HAP-1 (cell line): ENCODE measurements at places on chromosomes 2 and 18.

DNA sequence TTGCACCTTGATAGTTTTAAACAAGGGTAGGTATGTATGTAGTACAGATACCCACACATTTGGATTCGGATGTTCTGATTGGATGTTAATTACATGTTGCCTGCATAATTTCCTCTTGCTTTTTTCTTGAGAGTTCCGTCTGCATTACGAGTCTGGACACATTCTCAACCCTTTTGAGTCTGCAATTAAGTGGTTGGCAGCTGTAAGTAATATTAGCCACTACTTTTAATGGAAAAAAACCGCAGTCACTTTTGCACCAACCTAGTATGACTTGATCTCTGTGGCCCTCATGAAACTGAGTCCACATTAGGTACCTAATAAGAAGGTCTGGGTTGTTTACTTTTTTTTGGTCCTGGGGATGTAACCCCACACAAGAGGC, 217.3 kb downstream of the VAPA start:
- DNase-seq, result no peak

- DNase-seq, result no peak
Observed at GRCh38 chr18:38312532-38312931, 746.9 kb upstream of the CELF4 start.

- DNase-seq, result no peak
Observed at GRCh38 chr2:43429369-43429768, 166.5 kb downstream of the THADA start.

DNA sequence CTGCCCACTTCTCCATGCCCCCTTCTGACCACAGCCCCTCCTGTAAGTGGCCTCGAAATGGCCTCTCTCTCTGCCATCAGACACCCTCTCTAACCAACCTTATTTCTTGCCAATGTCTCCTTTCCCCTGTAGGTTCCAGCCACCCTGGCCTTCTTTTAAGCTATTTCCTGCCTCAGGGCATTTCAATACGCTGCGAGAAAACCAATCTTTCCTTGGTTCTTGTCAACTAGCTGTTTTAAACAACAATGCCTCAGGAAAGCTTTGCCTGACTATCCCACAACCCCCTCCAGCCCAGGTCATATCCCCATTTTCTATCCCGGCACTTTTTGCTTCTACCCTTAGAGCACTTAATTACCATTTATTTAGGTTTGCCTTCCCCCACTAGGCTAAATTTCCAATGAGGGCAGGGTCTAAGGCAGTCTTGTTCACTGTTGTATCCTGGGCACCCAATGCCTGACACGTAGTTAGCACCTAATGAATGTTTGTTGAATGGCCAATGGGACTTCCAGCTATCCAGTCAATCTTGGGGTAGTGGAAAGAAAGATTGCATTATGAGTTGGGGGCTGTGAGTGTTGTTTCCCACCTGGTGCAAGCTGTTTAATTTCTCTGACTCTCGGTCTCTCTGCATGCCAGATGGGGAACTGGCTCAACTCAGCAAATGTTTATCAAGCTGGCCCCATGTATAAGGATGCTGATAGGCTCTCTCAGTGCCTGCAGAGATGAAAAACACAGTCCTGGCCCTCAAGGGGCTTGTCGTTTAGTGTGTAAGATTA, 291.2 kb downstream of the SRBD1 start:
- DNase-seq, result no peak

- DNase-seq, result no peak
Observed at GRCh38 chr2:160837416-160837815, 322.8 kb upstream of the TANK start.

GRCh38 chr2:27582129-27582694, 630 bp upstream of the ZNF512 start:
- DNase-seq, result no peak
